ENCODE measurements at places on chromosomes 7 and 10.

DNA sequence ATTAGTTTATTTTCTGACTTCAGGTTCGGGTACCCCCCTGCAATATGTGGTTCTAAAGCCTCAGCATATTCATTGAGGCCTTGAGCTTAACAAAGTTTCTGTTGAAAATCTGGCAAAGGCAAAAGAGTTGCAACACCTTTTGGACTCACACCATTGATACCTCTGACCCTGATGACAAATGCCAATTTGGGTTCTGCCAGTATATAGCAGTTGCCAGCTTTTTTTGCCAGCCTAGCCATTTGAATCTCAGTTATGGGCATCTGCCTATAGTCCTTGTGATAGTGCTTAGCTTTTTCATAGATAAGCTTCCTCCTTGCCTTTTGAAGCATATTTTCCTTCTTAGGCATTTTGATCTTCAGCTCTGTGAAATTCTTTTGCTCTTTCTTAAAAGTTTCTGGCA, 31.9 kb downstream of the LIPJ start:
- no peak for DNase-seq

- no peak for DNase-seq
Observed at GRCh38 chr10:34102893-34103506, 712.1 kb downstream of the PARD3 start.

GRCh38 chr7:65004575-65004974, 1.9 kb downstream of the ERV3-1 start:
- no peak for DNase-seq

- peak; percentile 43 for DNase-seq
Observed at GRCh38 chr7:2687881-2688318, at the start of gene AMZ1. Gene AMZ1 (plus strand): TSS chr7:2688202. CDS start chr7:2700452, 12,250 bp downstream.

DNA sequence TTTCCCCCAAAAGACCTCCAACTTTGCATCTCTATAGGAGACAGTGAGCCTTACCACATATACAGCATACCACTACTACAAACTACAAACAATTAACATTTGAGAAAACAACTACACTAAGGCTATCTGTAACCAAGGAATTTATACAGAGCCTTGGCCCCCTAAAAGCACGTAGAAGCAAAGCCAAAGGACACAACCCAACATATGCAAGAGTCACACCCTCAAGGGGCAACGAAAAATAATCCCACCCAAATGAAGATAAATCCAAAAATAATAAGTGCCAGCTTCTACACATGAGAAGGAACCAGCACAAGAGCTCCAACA, 149.5 kb downstream of the ZEB1 start:
- no peak for DNase-seq

GRCh38 chr7:132574223-132574622, 2.0 kb downstream of the PLXNA4 start:
- DNase-seq = no peak

DNA sequence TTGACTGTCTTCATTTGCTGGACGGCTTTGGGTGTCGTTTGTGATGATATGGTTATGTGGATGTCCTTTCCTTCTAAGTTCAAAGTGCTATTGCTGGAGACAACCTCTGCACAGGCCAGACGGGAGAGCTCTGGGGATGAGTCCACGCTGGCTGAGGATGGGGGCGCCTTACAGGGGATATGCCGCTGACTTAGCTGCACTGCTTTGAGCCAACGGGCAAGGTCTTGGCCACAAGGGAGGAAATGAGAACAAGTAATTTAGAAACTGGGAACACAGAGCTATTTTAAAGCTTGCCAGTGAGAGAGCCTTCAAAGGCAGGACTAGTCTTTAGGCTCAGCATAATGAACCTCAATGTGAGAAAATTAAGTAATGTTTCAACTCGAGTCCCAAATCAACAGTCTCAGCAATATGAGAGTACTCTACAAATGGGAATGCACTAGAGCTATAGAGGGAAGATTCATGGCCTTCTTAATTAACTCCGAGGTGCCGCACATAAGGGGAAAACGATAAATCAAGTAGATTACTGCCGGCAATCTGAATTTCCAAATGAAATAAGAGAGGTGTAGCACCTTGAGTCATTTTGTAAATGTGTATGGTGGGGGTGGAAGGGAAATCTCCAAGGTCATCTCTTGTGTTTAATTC, 209.3 kb downstream of the JAZF1 start:
- no peak for DNase-seq

GRCh38 chr7:6057316-6058129, 26.3 kb downstream of the ANKRD61 start:
- DNase-seq = no peak

- DNase-seq = no peak
Observed at GRCh38 chr10:76572021-76572420, 1065.6 kb downstream of the KCNMA1 start.

DNA sequence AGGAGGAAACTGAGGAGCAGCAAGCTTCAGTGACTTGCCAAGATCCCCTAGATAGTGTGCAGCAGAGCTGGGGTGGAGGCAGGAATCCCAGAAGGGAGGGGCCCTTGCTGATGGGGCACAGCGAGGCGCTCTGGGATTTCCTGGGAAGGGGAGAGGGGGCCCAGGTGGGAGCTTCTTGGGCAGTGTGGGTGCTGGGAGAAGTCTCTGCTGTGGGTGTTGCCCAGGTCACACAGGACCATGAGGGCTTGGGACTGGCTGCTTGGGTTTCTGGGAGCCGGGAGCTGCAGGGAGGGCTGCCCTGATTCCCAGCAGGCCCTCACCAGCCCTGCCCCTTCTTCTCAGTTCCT, 55.2 kb downstream of the TSPAN15 start:
- no peak for DNase-seq

GRCh38 chr10:110568055-110568735, 700 bp downstream of the SMC3 start:
- DNase-seq = peak; percentile 30

GRCh38 chr10:8758029-8758428, 703.5 kb downstream of the GATA3 start:
- DNase-seq = no peak

Measured in suppressor macrophage treated with lipopolysaccharide for 4 hours (primary cell).